ENCODE measurements at places on chromosomes 4 and X.

GRCh38 chr4:13327991-13328390, 156.1 kb downstream of the RAB28 start:
- DNase-seq: no peak

DNA sequence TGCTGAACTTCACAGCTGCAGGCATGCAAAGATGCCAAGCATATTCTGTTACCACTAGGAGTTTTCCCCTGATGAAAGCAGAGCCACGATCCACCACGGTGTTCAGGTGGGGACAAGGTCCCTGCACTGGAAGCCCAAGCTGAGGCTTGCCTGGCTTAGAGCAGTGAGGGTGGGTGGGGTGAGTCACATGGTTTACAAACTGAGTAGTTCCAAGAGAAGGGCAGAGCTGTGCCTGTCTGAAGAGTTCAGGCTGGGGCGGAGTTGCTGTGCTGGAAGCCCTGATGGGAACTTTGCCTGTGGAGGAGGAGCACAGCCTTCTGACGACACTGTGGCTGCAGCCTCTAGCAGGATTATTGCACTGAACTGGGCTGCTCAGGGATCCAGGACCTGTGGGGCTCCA, 45.5 kb downstream of the FAM9B start:
- peak; percentile 19 for DNase-seq

DNA sequence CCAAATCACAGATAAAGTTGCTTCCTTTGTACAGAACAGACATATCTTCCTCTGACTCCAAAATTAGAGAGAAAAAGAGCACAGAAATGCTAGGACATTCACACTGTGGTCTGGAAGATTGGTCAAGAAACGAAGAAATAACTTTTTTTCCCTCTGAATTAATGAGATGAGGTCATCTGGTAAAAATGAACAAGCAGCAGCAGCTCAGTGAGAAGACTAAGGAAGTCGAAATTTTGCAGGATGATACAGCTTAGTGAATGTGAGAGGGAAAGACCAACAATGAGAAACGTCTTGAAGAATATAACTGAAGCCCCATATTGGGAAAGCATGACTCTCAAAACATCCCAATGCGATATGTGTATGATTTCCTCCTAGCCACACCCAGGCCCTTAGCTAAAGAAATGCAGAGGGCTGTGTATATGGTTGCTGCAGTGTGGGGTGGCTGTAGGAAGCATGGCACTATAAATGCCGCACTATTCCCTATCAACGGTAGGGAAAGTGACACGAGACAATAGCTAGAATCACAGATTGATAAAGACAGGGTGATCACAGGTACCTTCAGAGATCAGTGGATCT, 208.6 kb downstream of the VEGFC start:
- no peak for DNase-seq

DNA sequence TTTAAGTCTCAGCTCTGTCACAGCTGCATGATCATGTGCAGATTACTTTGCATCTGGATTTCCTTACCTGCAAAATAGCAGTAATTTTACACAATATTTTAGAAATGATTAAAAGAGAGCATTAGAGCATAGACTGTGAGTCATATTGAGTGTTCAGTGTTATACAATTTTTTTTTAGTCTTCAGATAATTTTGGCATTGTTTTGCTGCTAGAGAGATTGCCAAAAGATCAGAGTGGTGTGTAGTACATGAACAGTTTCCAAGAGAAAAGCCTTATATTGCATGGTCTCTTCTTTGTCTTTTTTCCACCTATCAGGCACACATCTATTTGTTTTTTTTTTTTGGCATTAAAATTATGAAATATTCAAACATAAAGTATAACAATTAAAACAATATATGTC, 209.6 kb upstream of the TLL1 start:
- DNase-seq: no peak

GRCh38 chrX:132612821-132613564, 124.2 kb upstream of the MBNL3 start:
- DNase-seq: peak; percentile 43

Data from stimulated activated CD4-positive, alpha-beta T cell treated with anti-CD3 and anti-CD28 coated beads, Interleukin-2, amount 100 ng/mL, for 24 hours (primary cell).